ENCODE measurements at places on chromosomes 4 and X.

DNA sequence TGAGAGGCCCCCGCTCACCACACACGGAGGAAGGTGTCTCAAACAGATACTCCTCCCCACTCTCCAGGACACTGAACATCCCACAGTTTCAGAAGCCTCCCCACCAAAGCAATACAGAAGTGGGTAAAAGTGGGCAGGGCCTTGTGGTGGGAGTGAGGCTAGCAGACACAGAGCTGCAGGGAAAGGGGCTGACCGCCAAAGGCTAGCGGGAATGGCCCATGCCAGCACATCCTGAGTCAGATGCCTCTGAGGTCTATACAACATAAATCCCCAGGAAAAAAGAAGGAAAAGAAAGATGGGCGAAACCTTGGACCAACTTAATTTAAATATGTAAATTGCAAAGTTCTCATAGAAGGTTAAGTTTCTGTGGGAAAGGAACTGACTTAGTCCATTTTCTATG, 21.9 kb upstream of the ARHGAP10 start:
- no peak for DNase-seq

- DNase-seq: no peak
Observed at GRCh38 chr4:86595426-86595805, 1.3 kb downstream of the PTPN13 start.

GRCh38 chr4:38510201-38510600, 153.8 kb upstream of the KLF3 start:
- DNase-seq: no peak

GRCh38 chrX:45324941-45325340, 124.3 kb upstream of the DIPK2B start:
- DNase-seq: no peak

GRCh38 chrX:72366178-72366577, 60.5 kb upstream of the CITED1 start:
- DNase-seq: no peak

GRCh38 chrX:110417128-110417527, 58.5 kb downstream of the RTL9 start:
- no peak for DNase-seq

- no peak for DNase-seq
Observed at GRCh38 chrX:10423716-10424115, 196.7 kb downstream of the MID1 start.

- DNase-seq: no peak
Observed at GRCh38 chr4:15544248-15544729, 74.6 kb downstream of the CC2D2A start.

DNA sequence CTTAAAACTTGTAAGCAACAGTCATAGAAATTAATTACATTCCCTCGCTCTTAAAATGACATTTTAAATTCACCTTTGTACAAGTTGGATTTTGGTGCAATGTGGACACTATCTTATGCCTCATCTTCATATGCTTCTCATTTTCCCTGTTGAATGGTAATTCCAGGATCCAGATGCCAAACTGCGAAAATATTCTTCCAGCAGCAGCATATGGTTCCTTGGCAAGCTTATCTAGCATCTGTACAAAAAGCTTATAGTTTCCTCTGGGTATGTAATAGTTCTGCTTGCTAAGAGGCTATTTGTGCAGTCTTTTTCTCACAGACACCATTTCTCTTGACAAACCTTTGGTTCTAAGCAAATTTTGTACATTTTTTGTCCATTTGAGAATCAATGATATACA, 2079.7 kb upstream of the AGA start:
- no peak for DNase-seq

DNA sequence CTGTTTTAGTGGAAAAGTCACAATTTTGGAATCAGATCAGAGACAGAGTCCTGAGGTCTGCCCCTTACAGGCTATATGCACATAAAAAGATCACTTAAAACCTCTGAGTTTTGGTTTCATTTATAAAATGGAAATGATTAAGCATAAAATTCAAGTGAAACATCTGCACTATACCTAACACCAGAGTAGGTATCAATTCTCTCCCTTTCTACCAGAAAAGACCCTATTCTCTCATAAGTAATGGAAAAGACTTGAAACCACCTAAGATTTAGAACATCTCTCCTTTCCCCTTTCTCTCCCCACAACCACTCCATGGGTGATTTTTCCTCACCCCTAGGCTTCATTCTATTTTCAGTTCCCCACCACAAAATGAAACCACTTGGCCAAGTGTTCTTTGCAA, 907 bp downstream of the LHFPL1 start:
- DNase-seq: no peak

GRCh38 chr4:4560642-4561041, 18.8 kb upstream of the STX18 start:
- DNase-seq: no peak

DNA sequence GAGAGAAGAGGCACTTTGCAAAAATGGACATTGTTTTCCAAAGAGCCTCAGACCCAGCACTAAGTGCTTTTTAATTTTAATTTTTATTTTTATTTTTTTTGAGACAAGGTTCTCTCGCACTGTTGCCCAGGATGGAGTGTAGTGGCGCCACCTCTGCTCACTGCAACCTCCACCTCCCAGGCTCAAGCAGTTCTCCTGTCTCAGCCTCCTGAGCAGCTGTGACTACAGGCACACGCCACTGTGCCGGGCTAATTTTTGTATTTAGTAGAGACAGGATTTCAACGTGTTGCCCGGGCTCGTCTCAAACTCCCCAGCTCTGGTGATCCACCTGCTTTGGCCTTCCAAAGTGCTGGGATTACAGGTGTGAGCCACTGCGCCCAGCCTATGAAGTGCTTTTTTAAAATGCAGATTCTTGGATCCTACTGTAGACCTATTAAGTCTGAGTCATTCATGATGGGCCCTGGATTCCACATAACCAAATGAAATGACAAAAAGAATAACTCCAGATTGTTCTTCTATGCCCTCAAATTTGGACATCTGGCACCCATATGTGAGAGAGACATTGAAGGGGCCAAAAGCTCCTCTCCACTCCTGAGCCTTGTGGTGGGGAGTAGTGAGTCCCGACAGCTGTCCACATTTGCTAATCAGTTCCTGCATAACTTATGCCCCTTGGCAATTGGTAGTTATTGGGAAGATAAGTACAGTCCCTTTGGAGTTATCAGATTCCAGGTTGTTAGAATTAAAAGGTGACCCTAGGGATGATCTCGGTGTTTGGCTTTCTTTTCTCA, 3.6 kb downstream of the NOCT start:
- DNase-seq: no peak

DNA sequence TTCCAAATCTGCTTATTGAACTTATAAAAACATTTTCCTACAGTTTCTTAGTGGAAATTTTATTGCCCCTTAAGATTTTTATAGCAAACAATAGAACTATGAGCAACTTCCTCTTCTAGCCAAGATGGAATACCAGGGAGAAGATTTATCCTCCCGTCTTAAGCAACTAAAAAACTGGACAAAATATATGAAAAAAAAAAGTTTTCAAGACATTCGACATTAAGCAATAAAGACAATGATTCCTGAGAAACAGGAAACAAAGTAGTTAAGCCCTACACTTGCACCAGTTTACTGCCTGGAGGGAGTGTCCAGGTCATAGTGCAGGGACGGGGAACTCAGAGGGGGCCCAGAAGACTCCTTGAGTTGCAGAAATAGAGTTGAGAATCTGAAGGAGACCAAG, 516.1 kb upstream of the DIPK2B start:
- no peak for DNase-seq

DNA sequence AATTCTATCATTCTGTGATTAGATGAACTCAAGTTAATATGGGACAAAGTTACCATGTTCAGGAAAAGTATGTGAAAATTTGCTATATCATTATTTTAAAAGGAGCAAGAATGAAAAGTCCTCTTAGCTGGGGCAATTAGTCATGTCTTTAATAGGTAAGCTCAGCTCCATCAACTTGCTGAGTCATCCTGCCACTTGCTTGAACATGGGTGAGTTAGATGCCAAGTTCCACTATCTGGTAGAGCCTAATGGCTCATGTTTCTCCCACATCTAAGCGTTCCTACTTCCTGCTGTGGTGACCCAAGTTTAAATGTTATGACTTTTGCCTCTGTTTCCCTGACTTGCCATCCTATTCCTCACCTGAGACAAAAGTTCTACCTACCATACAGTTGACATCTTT, 276.8 kb downstream of the ZNF674 start:
- DNase-seq: no peak
